ENCODE measurements at places on chromosomes 6 and 20. TPM values are rescaled to one million over a fixed set of nuclear protein-coding genes. Genes with fewer than 3 reads are reported as not detected.

EZR gene
- 333 TPM for polyA plus RNA-seq

ZNF165 gene
- 4.1 TPM for polyA plus RNA-seq

GRCh38 chr6:100420711-100421110, 44.0 kb downstream of the SIM1 start:
- DNase-seq: no peak

- no peak for DNase-seq
These were observed 17.5 kb upstream of the BMP5 start for GRCh38 chr6:55892749-55893357.

BEND3 gene
- polyA plus RNA-seq: 0.92 TPM

FAM83C gene
- polyA plus RNA-seq: not detected

- no peak for DNase-seq
These were observed 164.1 kb downstream of the TFAP2A start for GRCh38 chr6:10250655-10251220.

DNA sequence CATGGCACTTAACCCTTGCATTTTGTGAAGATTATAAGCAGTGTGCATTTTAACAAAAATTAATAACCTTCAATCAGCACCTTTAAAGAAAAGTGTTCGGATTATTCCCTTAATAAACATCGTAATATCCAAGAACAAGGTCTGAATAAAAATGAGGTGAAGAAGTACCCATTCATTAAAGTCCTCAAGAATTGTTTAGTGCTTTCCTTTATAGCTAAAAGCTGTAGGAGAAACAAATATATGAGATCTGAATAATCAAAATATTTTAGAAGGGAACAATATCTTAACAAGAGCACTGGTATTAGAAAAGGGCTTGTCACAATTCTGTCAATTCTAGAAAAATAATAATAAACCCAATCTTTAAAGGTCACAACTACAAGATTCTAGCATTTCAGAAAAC, 167.7 kb upstream of the SUPT3H start:
- DNase-seq: no peak

DNA sequence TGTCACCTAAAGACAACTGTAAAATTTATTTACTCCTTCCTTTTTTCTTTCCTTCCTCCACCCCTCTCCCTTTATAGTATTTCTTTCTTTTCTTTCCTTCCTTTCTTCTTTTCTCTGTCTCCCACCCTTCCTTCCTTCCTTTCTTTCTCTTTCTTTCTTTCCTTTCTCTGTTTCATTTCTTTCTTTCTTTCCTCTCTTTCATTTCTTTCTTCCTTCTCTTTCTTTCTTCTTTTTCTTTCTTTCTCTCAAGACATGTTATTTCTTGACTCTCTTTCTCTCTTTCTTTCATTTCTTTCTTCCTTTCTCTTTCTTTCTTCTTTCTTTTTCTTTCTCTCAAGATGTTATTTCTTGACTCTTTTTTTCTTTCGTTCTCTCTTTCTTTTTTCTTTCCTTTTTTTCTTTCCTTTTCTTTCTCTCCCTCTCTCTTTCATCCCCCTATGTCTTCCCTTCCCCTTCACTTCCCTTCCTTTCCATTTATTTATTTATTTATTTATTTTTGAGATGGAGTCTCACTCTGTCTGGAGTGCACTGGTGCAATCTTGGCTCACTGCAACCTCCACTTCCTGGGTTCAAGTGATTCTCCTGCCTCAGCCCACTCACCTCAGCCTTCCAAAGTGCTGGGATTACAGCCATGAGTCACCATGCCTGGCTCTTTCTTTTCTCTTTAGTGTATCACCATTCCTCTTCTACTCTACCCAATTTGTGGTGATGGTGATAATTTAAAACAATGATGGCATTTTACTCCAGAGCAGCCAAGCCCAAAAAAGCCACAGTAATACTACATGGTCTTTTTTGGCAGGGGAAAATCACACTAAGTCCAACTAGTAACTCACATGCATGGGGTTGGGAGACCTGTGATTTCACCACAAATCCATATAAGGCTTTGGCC, 188.2 kb downstream of the ADGRG6 start:
- DNase-seq: no peak

DNA sequence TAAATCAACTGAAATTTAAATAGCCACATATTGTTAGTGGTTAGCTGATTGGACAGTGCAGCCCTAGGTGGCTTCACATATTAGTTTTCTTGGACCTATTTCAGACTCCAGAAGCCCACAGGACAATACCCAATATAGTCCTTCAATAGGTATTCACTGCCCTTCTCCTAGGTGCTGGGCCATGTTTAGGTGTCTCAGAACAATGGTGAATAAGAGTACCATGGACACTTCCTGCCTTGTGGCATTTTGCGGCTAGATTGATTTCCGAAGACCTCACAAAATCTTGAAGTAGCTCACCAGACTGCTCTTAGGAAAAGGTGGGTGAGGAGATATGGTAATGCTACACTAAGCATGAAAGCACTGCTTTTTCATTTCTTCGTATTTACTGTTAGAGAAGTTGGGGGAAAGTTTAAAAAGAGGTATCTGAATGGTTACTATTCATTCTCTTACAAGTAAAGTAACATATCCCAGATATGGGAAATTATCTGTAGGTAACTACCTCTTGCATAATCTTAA, 199.3 kb downstream of the GJA10 start:
- no peak for DNase-seq

GRCh38 chr6:55992546-55992945, 117.2 kb upstream of the BMP5 start:
- no peak for DNase-seq

JPH2 gene
- 0.23 TPM for polyA plus RNA-seq
